Gastroesophageal sphincter (tissue), 4 donors: ENCODE measurements at places on chromosomes 6 and 20.

DNA sequence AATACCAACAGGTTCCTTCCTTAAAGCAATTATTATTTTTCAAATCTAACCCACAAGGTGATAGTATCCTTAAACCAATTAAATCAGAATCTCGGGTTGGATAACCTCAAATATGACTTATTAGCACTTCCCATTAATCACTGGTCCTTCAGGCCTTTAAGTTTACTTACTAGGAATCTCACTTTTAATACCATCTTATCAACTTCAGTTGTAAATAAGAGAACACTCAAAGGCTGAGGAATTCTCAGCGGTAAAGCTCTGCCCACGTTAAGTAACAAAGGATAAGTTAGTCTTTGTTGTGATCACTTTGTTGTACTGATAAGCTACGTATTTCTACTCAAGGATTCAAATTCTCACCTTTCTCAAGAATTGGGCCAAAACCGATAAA is 82.0 kb downstream of the OR2B2 start:
- ATAC-seq: no peak

- no peak for ATAC-seq
Observed at GRCh38 chr20:43151256-43151655, 38.5 kb downstream of the PTPRT start.

DNA sequence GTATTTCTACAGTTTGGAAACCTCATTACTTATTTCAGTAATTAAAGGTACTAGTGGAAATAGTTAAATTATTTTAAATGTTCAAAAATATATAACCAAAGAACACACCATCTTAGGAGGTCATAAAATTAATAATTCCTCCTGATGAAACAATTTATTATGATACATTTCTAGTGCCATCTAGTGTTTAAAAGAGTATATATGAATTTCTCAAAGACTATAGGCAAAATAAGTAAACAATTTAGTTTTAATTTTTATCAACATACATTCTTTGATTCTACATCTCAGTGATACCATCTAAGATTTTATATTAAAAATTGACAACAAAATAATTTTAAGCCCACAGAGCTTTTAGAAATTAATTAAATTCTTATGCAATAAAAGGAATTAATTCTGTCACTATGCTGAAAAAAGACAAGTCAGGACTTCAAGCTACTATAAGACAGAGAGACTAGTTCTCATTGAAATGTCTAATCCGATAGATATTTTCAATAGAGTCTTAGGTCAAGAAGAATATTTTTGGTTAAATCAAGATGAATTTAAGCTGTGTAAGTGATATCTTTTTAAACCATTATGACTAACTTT is 107.8 kb upstream of the RNF217 start:
- no peak for ATAC-seq

GRCh38 chr20:51354769-51355319 is 187.7 kb downstream of the NFATC2 start:
- ATAC-seq: no peak

DNA sequence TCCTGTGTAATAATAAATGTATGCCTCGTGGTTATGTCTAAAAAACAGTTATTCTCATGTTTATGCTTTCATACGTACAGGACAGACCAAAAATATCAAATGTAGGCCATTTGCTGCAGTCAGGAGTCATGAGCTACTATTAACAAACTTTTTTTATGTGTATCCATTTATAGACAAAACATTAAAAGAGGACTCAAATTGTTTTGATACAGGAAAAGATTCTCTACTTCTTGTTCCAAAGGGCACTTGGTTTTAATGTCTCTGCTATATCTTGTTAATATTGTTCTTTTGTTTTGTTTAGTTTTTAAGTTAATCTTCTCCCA is 155.2 kb downstream of the ZDHHC14 start:
- ATAC-seq: peak; percentile 40

GRCh38 chr6:89481695-89482094 is 48.7 kb downstream of the ANKRD6 start:
- ATAC-seq: peak; percentile 41

GRCh38 chr20:8489094-8489883 is 357.2 kb downstream of the PLCB1 start:
- no peak for ATAC-seq

- no peak for ATAC-seq
Observed at GRCh38 chr20:38591474-38592410, 9.9 kb upstream of the ARHGAP40 start.

- no peak for ATAC-seq
Observed at GRCh38 chr6:24089736-24090135, 36.3 kb upstream of the NRSN1 start.

DNA sequence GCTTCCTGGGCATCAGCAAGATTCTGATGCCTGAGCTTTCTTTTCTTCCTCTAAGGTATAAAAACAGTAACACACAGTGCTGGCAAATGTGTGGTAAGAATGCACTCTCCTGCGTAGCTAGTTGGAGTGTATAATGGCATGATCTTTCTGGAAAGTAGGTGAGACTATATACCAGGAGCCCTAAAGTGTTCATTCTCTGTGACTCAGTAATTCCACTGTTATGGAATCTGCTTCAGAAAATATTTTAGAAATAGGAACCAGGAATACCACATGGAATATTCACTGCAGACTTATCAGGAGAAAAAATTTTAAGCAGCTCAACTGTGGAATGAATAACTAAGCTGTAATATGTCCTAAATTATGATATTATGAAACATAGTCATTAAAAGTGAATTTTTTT is 16.9 kb upstream of the CSE1L start:
- ATAC-seq: peak; percentile 77

DNA sequence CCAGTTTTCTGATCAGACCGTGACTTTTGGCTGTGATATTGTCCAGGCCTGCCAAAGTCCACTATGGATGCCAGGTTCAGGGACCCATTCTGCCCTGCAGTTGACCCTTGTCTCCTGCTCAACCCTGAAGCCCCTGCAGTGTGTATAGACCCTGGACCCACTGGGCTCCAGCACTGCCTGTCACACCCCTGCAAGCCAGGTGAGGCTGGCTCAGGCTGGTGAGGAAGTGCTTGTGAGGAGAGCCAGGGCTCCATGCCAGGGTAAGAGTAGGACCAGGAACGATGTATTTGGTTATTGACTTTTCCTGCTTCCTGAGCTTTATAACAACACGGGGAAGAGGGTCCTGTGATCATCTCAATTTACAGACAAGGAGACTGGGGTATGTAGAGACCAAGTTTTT is 19.1 kb upstream of the CD93 start:
- ATAC-seq: no peak

DNA sequence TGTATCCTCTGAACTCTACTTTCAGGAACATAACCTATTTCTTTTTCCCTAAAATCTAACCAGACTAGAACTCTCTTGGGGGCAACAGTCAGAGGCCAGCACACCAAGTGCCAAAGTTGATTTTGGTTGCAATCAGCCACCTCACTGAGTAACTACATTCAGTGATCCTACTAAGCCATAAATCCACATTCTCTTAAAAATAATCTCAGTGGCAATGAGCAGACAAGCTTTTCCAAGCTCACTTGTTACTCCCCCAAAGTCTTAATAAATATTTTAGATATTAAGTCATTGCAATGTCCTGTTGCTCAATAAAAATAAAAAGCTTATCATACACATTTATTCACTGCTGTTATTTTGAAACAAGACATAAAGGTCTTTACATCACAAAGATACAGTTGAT is 9.8 kb downstream of the RGS17 start:
- ATAC-seq: no peak

DNA sequence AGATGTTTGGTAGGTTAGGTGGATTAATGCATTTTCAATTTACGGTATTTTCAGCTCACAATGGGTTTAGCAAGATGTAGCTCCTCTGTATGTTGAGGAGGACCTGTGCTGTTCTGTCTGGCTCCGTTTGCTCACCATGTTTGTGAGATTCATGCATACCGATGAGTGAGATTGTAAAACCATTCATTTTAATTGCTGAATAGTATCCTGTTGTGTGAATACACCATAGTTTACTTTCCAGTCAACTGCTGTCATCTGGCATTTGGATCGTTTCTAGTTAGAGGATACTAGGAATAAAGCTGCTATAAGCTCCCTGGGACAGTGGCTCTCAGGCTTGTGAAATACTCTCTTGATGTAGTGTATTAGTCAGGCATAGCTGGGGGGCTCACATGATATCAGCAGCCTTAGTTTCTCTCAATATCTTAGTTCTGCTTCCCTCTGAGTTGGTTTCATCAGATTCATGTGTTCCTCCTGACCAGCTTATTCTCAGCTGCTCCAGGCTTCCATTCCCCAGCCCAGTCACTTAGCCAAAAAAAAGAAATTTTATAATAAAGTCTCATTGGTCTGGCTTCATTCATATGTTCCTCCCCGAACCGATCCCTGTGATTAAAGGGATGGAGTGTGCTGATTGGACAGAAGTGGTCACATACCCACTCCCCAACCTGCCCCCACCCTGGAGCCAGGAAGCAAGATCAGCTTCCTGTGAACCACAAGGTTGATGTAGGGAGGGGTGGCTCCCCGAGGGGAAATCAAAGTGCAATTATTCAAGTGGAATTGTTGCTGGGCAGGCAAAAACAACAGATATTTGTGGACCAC is 10.9 kb upstream of the B4GALT5 start:
- peak; percentile 93 for ATAC-seq

DNA sequence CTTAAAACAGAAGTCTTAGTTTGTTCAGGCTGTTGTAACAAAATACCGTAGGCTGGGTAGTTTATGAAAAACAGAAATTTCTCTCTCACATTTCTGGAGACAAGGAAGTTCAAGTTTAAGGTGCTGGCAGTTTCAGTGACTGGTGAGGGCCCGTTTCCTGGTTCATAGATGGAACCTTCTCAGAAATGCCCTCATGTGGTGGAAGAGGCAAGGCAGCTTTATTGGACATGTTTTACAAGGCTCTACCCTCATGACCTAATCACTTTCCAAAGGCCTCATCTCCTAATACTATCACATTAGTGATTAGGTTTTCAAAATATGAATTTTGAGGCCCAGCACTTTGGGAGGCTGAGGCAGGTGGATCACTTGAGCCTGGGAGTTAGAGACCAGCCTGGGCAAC is 2.4 kb downstream of the HEBP2 start:
- no peak for ATAC-seq

- peak; percentile 31 for ATAC-seq
Observed at GRCh38 chr6:43823879-43824702, 54.1 kb downstream of the VEGFA start.

DNA sequence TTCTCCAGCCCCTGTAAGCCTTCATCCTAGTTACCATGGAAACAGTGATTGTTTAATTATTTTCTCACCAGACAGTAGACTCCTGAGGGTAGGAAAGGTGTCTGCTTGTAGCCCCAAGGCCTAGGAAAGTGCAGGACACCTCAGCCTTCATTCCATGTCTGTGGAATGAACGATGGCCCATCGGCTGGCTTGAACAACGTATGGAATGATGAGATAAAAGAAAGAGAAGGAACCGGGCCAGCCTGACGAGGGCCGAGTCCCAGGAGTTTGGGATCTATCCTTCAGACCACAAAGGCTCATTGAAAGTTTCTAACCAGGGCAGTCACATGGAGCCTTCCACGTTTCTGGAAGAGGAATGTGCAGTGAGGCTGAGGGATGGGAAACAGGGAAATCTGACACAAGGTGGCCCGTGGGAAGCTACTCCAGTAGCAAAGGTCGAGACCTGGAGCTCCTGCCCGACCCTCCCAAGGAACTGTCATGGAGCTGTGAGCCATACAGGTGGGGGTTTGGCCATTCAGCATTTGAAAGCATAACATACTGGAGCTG is 46.1 kb downstream of the PRDM1 start:
- ATAC-seq: no peak

DNA sequence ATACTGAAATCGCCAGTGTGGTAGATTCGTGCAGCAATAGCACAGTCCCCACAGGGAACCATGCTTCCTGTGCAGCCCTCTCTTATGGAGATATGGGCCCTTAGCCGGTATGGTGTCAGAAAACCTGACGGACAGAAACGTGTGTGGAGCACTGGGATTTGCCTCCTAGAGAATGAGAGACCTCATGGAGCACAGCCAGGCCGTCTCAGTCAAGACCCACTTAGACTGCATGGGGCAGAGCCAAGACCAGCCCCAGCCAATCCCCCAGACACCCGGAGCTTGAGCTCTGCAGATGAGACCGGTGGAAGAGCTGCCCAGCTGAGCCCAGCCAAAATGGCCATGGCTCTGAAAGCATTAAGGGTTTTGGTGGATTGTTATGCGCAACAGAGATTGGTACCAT is 163.7 kb downstream of the DLL1 start:
- ATAC-seq: no peak

- ATAC-seq: no peak
Observed at GRCh38 chr20:17810062-17810631, 110.4 kb downstream of the BANF2 start.

GRCh38 chr6:94862112-94862511 is 715.2 kb upstream of the MANEA start:
- ATAC-seq: no peak

DNA sequence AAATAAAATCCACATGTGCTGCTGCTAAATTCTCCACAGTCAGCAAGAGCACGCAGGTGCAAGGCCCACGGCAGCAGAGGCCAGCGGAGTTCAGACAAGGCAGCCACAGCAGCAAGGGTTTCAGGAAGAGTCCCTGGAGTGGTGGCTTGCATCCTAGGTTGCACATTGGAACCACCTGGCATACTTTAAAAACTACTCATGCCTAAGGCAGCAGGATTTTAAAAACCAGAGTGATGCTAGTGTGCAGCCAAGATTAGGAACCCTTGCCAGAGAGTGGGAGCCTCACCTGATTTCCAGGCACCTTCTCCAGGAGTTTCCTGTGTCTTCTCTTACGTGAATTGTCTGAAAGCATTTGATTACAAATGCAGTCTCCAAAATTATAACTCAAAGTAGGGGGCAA is 104.0 kb upstream of the GPR6 start:
- ATAC-seq: no peak

DNA sequence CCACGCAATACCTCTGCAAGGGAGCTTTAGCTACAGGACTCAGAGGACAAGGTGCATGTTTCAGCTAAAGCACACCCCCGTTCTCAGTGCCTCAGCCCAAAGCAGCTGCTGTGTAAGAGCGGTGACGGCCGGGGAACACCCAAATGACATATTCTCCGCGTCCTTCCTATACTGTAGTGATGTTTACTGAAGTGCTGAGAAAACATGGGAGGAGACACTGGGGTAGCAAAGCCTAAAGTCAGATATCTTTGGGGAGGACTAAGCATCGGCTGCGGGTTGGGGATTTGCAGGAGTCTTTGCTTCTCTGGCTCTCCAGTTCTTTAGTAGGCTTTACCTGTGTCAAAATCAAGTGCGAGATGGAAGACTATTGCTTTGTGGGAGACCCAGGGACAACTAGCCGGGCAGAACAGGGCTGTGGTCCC is 1.7 kb downstream of the SLC22A23 start:
- no peak for ATAC-seq

- peak; percentile 36 for ATAC-seq
Observed at GRCh38 chr6:45741437-45742171, 274.1 kb downstream of the CLIC5 start.

DNA sequence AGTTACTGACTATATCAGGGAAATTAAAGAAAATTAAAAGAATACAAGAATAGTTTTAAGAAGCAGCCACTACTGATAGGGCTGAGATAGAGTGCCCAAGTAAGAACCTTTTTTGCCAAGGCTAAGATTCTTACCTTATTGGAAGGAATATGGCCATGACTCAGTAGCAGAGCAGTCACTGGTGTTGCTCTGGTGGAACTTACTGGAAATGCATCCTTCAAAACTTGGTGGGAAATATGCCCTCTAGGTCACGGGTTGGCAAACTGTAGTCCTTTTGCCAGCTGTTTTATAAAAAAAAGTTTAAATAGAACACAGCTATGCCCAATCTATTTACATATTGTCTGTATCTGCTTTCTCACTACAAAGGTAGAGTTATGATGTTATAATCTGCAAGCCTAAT is 6.0 kb downstream of the HSF2 start:
- no peak for ATAC-seq
